Naive thymus-derived CD4-positive, alpha-beta T cell (primary cell): ENCODE measurements at places on chromosomes 6 and 20.

DNA sequence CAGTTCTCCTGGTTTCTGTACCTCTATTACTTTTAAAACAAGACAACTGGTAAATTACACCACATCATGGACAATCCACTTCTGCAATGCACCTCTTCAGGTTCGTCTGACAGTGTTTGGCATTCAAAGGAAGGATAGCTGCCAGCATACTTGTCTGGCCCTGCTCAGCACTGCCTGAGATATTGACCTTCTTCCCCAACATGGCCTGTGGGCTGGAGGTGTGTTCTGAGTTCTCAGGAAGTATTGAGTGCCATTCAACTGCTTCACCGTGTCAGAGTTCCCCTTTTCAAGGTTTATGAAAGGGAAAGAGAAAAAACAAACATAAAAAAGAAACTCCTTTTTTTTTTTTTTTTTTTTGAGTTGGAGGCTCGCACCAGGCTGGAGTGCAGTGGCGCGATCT, 267.9 kb upstream of the SASH1 start:
- DNase-seq, result no peak

- DNase-seq, result no peak
These were observed 8.3 kb upstream of the MRPS18A start for GRCh38 chr6:43695967-43696291.

DNA sequence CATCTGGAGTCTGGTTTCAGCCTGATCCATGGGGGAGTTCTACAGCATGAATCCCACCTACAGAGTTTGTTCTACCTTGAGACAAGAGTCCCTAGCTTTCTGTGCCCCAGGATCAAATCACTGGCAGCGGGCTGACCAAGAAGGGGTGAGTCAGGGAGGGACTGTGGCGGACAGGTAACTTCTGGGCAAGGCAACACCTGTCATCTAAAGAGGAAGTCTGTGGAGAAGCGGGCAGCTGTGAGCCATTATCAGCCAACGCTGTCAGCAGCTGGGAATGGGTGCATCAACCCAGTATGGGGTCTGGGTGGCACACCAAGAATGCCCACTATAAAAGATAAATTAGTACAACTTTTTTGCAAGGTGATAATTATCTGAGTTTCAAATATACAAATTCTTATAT, 45.9 kb downstream of the UBE3D start:
- no peak for DNase-seq

DNA sequence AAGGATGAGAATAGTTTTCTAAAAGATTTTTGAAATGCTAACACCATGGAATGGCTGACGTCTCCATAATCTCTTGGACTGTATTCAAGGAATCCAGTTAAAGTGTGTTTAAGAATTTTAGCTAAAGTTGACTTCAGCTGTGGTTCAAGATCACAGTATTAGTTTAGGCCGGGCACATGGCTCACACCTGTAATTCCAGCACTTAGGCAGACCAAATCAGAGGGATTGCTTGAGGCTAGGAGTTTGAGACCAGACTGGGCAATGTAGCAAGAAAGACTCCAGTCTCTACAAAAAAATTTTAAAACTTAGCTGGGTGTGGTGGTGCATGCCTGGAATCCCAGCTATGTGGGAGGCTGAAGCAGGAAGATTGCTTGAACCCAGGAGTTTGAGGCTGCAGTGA, 68.2 kb downstream of the RFPL4B start:
- DNase-seq, result no peak

DNA sequence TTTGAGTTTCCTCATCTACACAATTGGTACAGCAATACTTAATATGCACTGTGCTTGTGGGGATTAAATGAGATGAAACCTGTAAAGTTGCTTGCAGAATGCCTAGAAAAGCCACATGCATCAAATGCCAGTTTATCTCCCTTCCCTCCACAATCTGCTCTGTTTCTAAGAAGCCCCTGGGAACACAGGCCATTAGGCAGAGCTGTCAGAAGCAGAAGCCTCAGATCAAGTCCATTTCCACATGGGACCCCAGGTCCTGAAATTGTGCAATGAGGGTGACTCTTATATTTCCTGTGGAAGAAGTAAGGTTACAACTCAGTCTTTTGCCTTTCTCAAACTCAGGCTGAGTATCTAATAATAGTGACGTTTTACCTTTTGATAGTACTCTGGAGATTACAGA, 737.4 kb downstream of the KIF16B start:
- no peak for DNase-seq

- no peak for DNase-seq
These were observed 622.2 kb upstream of the MANEA start for GRCh38 chr6:94955156-94955555.

DNA sequence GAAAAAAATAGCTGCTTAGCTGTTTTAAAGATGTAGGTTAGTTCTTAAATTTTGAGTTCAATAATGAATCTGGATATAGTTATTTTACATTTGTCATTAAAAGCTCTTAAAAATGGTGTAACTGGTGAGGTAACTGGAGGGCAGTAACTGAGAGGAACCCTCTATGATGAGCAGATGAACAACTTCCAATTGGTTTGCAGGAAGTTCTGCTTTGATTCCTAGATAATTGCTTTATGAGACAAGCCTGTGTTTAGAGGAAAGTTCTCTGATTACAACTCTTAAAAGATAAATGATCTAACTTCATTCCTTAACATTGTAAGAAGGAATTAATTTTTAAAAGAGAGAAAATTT, 8.5 kb downstream of the MYLIP start:
- DNase-seq, result no peak

GRCh38 chr6:11938285-11938890, 73.7 kb upstream of the HIVEP1 start:
- no peak for DNase-seq

- DNase-seq, result peak; percentile 30
These were observed 66.7 kb upstream of the ZNF217 start for GRCh38 chr20:53660078-53660909.

- peak; percentile 41 for DNase-seq
These were observed 8.3 kb upstream of the MMP9 start for GRCh38 chr20:46000262-46000996.

- no peak for DNase-seq
These were observed 195.7 kb downstream of the CENPW start for GRCh38 chr6:126535595-126535994.

GRCh38 chr6:72316675-72317380, 305.0 kb upstream of the KCNQ5 start:
- DNase-seq, result no peak

DNA sequence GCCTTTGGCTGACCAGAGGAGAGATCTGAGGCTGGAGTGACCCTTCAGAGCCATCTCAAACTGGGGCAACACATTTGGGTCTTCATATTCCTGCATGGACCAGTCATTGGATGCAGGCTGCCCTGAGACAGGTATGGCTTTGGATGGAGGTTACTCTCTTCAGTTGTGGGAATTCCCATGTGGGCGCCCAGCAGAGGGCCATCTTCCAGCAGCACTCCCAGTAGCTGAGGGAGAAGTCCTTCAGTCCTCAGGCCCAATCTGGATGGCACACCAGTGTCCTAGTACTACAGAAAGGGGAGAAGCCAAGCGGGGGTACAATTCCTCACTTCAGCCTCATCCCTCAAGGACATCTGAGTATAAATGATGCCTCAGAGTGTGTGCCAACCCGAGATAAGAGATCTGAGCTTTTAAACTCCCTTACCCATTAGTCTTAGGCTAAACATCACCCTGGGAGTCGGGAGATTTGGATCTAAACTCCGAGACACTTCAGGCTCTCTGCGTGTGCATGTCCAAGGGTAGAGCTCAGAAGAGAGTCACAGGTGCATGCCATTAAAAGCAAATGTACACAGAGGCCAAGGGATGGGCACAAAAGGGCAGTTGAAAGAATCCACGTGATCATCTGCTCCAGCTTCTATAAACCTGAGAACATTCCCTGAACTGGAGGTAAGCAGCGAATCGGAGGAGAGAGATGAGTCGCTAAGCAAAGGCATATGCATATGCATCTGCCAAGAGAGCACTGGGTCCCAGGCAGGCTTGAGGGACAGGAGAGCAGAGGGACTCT, 204.6 kb downstream of the CD83 start:
- no peak for DNase-seq

DNA sequence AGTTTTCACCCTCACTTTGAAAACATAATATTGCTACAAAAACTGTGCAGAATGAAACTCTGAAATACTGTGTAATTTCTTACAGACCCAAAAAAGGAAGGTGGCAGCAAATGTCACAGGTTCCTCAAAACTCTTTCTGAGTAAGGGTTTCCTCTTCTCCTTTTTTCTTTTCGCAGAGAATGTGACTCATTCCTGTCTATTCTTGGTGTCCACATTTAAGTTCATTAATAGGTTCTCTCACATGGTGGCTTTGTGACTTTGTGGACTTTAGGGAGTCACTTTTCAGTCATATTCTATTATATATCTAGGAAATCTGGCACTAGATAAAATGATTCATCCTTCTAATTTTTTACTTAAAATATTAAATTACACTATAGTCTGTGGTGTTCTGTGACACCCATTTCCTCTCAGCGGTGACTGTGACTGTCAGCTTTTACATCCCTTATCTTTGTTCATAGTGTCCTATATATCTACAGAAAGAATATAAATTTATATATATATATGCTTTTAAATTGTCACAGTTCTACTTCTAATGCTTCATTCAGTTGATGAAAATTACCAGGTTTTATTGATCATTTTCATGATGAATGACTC, 126.8 kb upstream of the HCRTR2 start:
- no peak for DNase-seq

GRCh38 chr6:3825331-3825831, 23.8 kb upstream of the FAM50B start:
- no peak for DNase-seq
